Activated naive CD4-positive, alpha-beta T cell (primary cell): ENCODE measurements at places on chromosomes 4 and X.

DNA sequence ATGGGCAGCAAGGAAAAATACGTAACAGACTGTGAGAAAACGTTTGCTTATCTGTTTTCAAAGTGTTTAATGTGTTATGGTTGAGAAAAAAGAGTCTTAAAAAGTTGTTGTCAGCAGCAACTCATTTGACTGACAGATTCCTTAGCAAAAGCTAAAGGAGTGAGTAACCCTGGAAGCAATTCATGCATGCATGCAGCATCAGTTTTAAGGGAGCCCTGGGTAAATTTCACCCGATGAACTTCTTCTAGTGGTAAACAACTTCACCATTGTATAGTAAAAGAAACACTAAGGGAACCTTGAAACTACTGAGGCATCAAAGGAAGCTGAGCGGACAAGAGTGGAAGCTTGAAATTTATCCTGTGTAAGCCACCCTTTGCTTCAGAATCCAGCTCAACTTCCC is 583.2 kb upstream of the INTU start:
- DNase-seq = no peak

GRCh38 chrX:153649178-153649914 is 2.3 kb downstream of the DUSP9 start:
- DNase-seq = no peak

DNA sequence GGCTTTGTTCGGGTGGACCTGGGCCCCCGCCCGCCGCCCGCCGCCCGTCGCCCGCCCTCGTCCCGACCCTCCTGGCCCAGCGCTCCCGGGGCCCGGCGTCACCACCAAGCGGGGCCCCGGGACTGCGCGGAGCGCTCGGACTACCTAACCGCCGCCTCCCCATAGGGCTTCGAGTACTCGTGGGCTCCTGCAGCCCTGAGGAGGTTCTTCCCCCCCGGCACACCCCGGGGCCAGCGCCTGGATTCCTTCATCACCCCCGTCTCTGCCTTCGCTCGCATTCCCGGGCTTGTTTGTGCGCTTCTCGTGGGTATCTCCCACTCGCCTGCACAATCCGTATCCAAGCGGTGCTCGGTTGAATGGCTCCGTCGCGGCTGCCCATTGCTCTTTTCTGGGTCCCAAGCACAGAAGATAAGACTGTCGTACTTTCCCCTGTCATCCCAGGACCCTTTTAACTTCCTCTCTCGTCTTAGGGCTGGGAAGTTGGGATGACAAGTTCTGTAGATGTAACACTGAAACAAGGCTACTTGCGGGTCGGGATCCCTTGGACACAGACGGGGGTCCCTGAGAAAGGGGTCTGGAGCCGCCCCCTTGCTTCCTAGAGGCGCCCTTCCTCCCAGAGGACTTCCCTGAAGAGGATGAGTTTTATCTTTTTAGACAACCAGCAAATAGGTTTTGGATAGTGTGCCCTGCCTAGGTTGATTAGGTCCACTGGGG is 565 bp downstream of the MOB1B start:
- DNase-seq = peak; percentile 22

- no peak for DNase-seq
Measured at GRCh38 chr4:89295415-89295927, 12.1 kb downstream of the GPRIN3 start.

- no peak for DNase-seq
Measured at GRCh38 chr4:76997532-76997931, 48.0 kb downstream of the SEPTIN11 start.

GRCh38 chrX:41293269-41293668 is 40.7 kb upstream of the DDX3X start:
- no peak for DNase-seq

GRCh38 chr4:185108669-185109068 is 34.4 kb upstream of the SLC25A4 start:
- DNase-seq = no peak

- DNase-seq = no peak
Measured at GRCh38 chr4:11160288-11160687, 268.4 kb downstream of the HS3ST1 start.

DNA sequence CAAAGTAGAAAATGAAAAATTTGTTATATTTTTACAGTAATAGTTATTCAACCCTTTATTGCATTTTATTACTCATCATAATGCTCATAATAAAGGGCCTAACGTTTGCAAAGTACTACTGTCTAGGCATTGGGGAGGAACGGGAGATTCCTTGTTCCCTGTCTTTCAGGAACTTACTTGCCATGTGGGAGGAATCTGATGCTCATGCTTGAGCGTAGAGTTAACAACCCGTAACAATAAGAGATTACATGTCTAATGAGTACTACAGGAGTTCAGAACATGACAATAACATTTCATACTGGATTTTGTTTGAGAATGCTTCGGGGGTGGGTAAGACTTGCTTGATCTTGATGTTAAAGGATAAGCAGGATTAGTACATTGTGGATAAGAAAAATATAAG is 2.9 kb downstream of the CCSER1 start:
- DNase-seq = no peak

- no peak for DNase-seq
Measured at GRCh38 chrX:71912156-71912555, 1.5 kb downstream of the NHSL2 start.

- DNase-seq = no peak
Measured at GRCh38 chrX:153866302-153867019, 19.5 kb downstream of the L1CAM start.
